NCI-H774 (cell line): ENCODE measurements at places on chromosomes 4 and X.

GRCh38 chr4:93061826-93062225 is 758.1 kb downstream of the GRID2 start:
- DNase-seq, result no peak

- peak; percentile 28 for DNase-seq
Measured at GRCh38 chrX:137052643-137053235, 18.9 kb upstream of the GPR101 start.

DNA sequence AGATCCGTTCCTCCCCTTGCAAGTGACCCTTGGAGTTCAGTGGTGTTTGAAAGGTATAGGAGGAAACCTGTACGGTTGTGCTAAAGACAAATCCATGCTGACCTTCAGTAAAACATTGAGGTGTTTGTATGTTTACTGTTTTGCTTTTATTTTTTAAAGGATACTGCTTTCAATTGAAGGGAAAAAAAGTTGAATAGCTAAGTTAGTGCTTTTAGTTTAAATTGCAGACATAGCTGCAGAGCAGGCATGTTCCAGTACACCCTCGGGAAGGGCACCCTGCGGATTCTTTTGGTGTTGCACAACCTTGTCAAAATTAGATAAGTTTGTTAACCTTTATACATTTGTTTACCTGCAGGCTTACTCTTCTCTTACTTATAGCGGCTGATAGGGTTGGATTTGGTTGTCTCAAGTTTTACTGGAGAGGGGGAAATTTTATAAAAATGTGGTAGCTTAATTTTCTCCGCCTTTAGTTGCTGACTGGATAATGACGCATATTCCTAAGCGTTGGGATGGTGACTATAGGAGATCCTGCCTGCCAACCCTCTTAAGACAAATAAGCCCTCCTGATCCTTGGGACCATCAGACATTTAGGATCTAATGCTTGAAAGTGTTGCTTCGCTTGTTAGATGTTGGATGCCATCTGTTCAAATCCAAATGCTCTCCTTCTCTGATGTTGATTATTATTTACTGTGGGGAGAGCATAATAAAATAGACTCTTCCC is 2.0 kb downstream of the RAPGEF2 start:
- no peak for DNase-seq

DNA sequence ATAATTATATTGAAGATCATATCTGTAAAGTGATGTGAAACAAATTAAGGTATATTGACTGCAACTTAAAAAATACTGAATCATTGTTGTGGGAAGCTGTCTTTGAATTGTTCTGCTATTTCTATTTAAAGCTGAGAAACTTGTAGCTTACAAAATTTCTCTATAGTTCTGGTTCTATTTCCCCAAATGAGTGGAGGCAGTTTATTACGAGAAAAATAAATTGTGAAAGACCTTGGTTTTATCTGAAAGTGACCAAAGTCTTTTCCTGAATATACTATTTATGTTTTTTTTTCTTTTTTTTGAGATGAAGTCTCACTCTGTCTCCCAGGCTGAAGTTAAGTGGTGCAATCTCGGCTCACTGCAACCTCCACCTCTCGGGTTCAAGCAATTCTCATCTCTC is 165.4 kb downstream of the SH3BGRL start:
- no peak for DNase-seq

DNA sequence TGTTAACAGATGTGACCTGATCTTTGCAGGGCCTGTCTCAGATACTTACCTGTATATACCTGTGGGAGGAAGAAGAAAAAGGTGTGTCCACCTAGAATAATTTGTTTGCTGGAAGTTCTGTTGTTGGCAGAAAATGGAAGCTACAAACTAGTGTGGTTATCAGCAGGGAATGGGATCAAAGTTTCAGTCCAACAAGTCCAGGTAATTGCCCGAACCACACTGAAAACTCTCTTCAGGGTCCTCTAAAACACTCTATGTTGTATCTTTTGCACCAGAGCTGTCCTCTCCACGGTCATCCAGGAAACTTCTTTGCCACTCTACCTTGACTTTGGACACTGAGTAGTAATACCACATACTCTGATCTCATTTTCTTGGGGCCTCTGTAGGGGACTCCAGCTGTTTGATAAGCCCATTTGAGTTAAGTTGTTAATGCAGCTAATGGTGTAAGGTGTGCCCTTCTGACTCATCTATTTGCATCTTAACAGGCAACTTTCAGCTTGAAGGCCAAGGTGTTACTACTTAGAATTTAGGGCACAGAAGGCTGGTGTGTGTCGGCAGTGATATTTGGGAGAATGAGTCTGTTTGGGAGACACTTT is 38.7 kb upstream of the GATB start:
- DNase-seq, result no peak

DNA sequence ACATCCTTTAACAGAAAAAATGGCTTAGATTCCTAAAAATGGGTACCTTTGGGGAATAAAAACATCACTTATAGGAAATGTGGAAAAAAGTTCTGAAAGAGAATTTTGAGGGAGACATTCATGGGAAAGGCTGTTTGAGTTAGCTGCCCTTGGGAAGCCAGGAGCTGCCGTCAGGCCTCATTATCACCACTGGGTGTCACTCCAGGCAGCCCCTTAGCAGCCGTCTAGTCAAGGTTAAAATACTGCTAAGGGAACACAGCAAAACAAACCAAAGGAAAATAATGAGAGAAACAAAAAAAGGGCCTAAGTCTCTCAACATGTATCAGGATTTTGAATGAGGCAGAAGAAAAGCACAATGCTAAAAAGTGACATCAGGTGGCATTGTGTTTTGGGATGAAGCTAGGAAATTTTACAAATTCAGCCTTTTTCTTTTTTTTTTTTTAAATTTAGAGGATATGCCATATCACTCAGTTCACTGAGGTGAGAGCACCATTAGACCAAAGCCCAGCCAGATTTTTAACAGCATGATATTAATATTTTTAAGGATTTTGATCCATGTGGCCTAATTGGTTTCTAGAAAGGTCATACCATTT is 235.3 kb downstream of the GPAT3 start:
- DNase-seq, result no peak
